H9 (cell line): ENCODE measurements at places on chromosomes 16 and 17.

- H3K4me3 ChIP-seq, result no peak overlapping the region
- no peaks in the 10 kb centered on the region for H3K27me3 ChIP-seq
- no peak overlapping the region for H3K27ac ChIP-seq
- H3K4me1 ChIP-seq, result no peaks in the 10 kb centered on the region
These were observed 22.5 kb downstream of the PRKAR1A start for GRCh38 chr17:68534695-68535088.

GRCh38 chr17:36731811-36732210 lies 130.4 kb downstream of the MRM1 start:
- H3K27ac ChIP-seq, result no peak overlapping the region
- H3K27me3 ChIP-seq, result no peaks in the 10 kb centered on the region
- peaks cover 16% of the 10 kb centered on the region; the same call in 1 of the 2 replicates for H3K4me1 ChIP-seq
- peak; percentile 91 for DNase-seq

DNA sequence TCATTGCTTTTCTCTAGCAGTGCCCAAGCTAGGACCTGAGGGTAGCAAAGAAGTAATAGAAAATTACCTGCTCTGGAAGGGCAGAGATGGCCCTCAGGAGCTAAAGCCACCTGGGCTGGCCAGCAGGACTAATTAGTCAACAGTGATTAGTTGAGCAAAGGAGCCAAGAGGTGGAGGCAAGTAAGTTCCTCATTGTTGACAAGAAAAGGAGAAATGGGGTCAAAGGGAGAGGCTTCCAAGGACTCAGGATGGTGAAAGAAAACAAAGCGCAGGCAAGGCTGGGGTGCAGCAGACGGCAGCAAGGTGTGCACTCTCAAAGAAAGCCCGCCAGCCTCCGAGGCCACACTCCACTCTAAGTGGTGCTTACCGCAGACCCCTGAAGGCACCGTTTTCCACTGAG lies 44.6 kb downstream of the CMTM4 start:
- H3K27ac ChIP-seq, result no peak overlapping the region
- no peaks in the 10 kb centered on the region for H3K4me1 ChIP-seq
- DNase-seq, result no peak
- H3K4me3 ChIP-seq, result no peak overlapping the region

- no peak overlapping the region for H3K27ac ChIP-seq
- H3K4me1 ChIP-seq, result no peaks in the 10 kb centered on the region
- H3K27me3 ChIP-seq, result no peaks in the 10 kb centered on the region
- DNase-seq, result no peak
These were observed 15.9 kb downstream of the C1QTNF1 start for GRCh38 chr17:79039886-79040285.

DNA sequence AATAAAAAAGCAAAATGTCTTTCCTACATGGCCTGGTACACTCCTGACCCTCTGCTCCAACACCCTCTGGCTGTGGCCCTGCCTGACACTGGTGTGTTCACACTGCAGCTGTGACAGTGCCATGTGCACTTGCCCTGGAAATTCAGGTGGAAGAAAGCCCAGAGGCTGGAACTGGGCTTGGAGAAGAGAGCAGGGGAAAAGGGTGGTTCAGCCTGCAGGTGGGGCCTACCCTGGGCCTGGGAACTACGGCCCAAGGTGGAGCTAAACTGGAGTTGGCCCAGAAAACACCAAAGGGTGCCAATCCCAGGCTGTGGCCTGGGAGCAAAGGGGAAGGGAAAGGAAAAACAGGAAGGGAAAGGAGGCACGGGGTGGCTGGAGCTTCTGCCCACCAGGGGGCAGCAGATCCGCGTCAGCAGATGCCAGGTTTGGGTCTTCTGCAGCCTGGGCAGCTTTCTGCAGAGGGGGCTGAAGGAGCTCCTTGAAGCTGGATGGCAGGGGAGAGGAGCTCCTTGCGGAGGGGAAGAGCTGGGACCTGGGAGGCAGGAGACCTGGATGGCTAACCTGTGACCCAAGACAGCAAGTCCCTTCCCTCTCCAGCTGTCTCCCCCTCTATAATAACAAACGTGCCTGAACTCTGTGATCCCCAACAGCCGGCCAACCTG lies 15.4 kb upstream of the CTCF start:
- peak; percentile 88 for DNase-seq
- H3K4me1 ChIP-seq, result no peaks in the 10 kb centered on the region; the same call in 1 of the 2 replicates
- H3K27me3 ChIP-seq, result no peaks in the 10 kb centered on the region
- H3K36me3 ChIP-seq, result peaks cover 13% of the 10 kb centered on the region
- peak overlapping the region; percentile 38; the same call in 2 of the 3 replicates for H3K4me3 ChIP-seq

GRCh38 chr17:69414408-69415274 lies at the start of gene MAP2K6:
TSS of gene MAP2K6 (plus strand) at chr17:69414697. CDS start at chr17:69414985, 288 bp downstream.
- H3K36me3 ChIP-seq, result peaks cover 2% of the 10 kb centered on the region; the same call in 1 of the 3 replicates
- no peak within 1 kb of the TSS; the same call in 2 of the 3 replicates for H3K4me3 ChIP-seq
- peak; percentile 90 for DNase-seq
- H3K27ac ChIP-seq, result no peak within 1 kb of the TSS

DNA sequence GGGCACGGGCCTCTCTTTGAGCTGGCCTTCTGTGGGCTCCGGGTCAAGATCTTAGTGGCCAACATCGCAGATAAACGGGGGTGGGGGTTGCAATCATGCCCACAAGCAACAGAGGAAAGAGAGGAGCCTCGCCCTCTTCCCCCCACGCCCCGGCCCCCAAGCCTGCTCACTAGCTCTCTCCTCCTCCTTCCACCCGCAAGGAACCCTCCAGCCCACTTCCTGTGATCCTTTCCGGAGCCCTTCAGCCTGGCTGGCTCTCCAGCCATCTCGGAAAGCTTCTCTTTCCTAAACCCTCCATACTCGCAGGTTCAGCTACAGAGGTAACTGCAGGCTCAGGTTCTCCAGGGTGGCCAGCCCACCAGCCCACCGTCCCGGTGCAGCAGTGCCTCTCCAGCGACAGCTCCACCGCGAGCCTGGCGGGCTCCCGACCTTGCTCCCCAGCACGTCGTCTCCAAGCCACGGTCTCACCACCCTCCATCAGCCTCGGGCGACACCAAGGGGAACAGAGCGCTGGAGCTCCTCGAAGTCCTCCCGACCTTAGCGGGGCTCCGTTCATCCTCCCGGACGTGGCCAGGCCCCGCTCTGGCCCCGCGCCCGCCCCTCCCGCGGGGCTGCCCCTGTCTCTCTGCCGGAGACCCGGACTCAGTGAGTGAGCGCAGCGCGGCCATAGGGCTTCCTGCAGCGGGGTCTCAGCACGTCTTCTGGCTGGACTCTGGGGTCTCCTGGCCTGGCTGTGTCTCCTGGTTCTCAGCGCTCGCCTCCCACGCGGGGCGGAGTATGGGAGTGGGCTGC lies 12.9 kb upstream of the ODF4 start:
- H3K27me3 ChIP-seq, result no peaks in the 10 kb centered on the region; the same call in 1 of the 2 replicates
- H3K4me3 ChIP-seq, result peak overlapping the region; percentile 78
- no peaks in the 10 kb centered on the region; the same call in 1 of the 2 replicates for H3K4me1 ChIP-seq
- no peak overlapping the region for H3K27ac ChIP-seq
- no peaks in the 10 kb centered on the region for H3K36me3 ChIP-seq

DNA sequence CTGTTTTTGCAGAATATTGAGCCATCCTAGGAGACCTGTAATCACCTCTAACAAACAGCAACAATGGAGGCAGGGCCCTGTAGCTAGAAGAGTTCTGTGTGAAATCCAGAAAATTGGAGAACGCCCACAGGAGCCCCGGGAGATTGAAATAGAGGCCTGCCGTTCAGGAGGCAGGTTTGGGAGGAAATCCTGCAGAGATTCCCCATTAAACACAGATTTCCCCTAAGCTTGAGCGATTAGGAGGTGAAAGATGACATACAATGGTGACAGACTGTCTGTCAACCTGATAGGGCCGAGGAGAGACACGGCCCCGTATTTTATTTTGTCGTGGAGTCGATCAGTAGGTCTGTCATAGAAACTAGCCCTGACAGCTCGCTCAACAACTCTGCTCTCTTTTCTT lies 18.2 kb downstream of the CDK5RAP3 start:
- no peak overlapping the region for H3K4me3 ChIP-seq
- no peak for DNase-seq
- no peak overlapping the region for H3K27ac ChIP-seq
- no peaks in the 10 kb centered on the region; the same call in 2 of the 3 replicates for H3K36me3 ChIP-seq
- peaks cover 7% of the 10 kb centered on the region; the same call in 1 of the 2 replicates for H3K4me1 ChIP-seq
- H3K27me3 ChIP-seq, result no peaks in the 10 kb centered on the region

DNA sequence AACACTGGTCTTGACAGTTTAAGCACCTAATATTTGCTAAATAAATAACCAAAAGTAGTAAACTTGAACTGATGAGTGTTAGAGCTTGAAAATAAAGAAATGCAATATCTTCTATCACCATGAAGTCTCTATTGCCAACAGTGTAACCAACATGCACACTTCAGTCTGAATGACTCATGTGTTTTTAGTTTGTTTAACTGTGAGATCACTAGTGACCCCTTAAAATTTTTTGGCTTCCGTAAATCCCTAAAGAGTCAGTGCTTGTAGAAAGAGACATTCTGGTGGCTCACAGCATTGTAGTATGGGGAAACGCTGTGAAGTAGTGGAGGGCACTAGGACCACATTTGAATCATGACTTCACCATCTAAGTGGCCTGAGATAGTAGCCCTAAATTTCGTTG lies 341.1 kb downstream of the PMP22 start:
- peaks cover 3% of the 10 kb centered on the region; the same call in 2 of the 3 replicates for H3K36me3 ChIP-seq
- peaks cover 7% of the 10 kb centered on the region for H3K4me1 ChIP-seq
- no peak for DNase-seq
- no peak overlapping the region for H3K27ac ChIP-seq
- no peak overlapping the region for H3K4me3 ChIP-seq
- H3K27me3 ChIP-seq, result no peaks in the 10 kb centered on the region

DNA sequence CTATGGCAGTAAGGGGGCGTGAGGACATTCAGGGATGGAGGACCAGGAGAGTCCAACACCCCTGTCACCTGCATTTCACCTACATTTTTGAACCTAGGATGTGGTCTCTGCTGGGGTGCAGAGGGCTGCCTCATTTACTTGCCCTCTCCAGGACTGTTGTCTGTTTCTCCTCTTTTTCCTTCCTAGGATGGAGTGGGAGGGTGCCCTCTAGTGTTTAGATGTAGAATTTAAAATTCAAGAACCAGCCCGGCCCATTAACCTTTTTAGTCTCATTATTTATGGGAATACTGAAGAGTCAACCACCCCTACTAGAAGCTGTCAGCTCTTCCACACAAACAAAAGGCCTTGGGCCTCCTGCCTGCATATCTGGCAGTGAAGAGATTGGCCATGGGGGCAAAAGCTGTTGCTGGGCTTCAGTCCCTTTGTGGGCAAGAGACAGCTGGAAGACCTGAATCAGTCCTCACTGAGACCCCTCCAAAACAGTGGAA lies 2.5 kb upstream of the STARD3 start:
- H3K4me3 ChIP-seq, result no peak overlapping the region
- DNase-seq, result no peak
- H3K27ac ChIP-seq, result no peak overlapping the region
- H3K27me3 ChIP-seq, result no peaks in the 10 kb centered on the region
- peaks cover 24% of the 10 kb centered on the region; the same call in 1 of the 2 replicates for H3K4me1 ChIP-seq
- H3K36me3 ChIP-seq, result no peaks in the 10 kb centered on the region; the same call in 2 of the 3 replicates

GRCh38 chr17:74555427-74555940 lies 9.6 kb upstream of the CD300C start:
- H3K4me1 ChIP-seq, result no peaks in the 10 kb centered on the region
- H3K36me3 ChIP-seq, result peaks cover 12% of the 10 kb centered on the region
- no peak overlapping the region for H3K4me3 ChIP-seq
- no peak overlapping the region for H3K27ac ChIP-seq
- 0 out of 2 replicates have a peak, but pooled peaks cover 2% of the 10 kb centered on the region for H3K27me3 ChIP-seq

GRCh38 chr16:78489072-78489471 lies 389.6 kb downstream of the WWOX start:
- H3K4me1 ChIP-seq, result no peaks in the 10 kb centered on the region
- no peaks in the 10 kb centered on the region for H3K27me3 ChIP-seq
- DNase-seq, result no peak
- H3K4me3 ChIP-seq, result no peak overlapping the region
- H3K36me3 ChIP-seq, result no peaks in the 10 kb centered on the region
- H3K27ac ChIP-seq, result no peak overlapping the region

GRCh38 chr16:58511933-58512815 lies 3.1 kb upstream of the SETD6 start:
- H3K27ac ChIP-seq, result no peak overlapping the region
- H3K27me3 ChIP-seq, result no peaks in the 10 kb centered on the region
- H3K4me1 ChIP-seq, result 0 out of 2 replicates have a peak, but pooled peaks cover 3% of the 10 kb centered on the region
- DNase-seq, result peak; percentile 91
- peaks cover 10% of the 10 kb centered on the region for H3K36me3 ChIP-seq
- H3K4me3 ChIP-seq, result peak overlapping the region; percentile 51; the same call in 2 of the 3 replicates

DNA sequence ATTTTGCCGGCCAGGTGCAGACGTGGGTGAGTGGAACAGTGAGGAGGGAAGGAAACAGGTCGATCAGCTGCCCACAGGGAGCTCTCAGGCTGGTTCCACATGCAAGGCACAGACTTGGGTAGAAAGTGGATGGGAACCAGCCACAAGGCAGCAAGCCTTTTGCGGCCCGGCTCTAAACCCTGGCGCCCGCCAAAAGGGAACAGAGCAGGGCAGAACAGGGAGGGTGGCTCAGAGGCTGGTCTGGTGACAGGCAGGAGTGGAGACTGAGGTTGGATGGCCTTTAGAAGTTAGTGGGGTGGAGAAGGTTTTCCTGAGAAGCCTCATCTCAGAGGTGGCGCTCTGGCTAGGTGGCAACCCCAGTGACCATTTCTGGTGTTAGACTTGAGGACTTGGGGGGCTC lies 10.4 kb downstream of the LLGL2 start:
- H3K27me3 ChIP-seq, result no peaks in the 10 kb centered on the region
- H3K27ac ChIP-seq, result no peak overlapping the region
- peaks cover 24% of the 10 kb centered on the region for H3K36me3 ChIP-seq
- H3K4me3 ChIP-seq, result no peak overlapping the region; the same call in 2 of the 3 replicates

- H3K36me3 ChIP-seq, result no peaks in the 10 kb centered on the region
- 0 out of 2 replicates have a peak, but pooled peaks cover 2% of the 10 kb centered on the region for H3K4me1 ChIP-seq
- H3K27ac ChIP-seq, result no peak overlapping the region
- no peaks in the 10 kb centered on the region for H3K27me3 ChIP-seq
These were observed 25.5 kb downstream of the ADAMTS18 start for GRCh38 chr16:77409311-77409710.

GRCh38 chr17:32256012-32256700 lies 9.5 kb upstream of the RHBDL3 start:
- H3K36me3 ChIP-seq, result no peaks in the 10 kb centered on the region; the same call in 1 of the 2 replicates
- H3K27me3 ChIP-seq, result no peaks in the 10 kb centered on the region
- DNase-seq, result no peak
- peaks cover 2% of the 10 kb centered on the region; the same call in 1 of the 2 replicates for H3K4me1 ChIP-seq
- no peak overlapping the region for H3K27ac ChIP-seq

DNA sequence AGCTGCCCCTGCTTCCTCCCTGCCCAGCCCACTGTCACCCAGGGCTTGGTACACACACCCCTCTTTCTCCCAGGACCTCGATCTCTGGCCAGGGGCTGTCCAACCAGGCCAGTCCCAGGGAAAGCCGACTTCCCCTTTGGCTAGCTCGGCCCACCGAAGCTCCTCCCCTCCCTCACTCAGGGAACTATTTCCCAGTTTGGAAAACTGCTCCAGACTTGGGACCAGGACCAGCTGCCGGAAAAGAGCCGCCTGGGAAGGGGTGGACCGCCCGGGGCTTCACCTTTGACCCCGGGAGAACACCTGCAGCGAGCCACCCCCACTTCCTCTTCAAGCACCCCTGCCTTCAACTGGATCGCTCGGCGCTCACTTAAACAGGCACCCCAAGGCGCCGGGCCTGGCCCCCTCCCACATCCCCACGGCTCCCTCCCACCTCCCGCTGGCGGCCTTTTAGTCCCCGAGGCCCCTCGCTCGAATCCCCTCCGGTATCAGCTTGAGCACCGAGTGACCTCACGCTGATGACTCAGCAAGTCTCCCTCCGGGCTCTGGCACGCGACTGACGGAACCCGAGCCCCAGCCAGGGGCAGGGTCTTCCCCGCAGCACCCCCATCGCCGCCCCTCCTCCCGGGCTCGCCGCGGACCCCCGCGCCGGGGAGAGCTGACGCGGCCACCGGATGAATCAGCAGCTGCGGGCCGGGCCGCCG lies 934 bp downstream of the MAFG start:
- H3K4me3 ChIP-seq, result peak overlapping the region; percentile 85
- H3K4me1 ChIP-seq, result peaks cover 3% of the 10 kb centered on the region; the same call in 1 of the 2 replicates
- H3K27ac ChIP-seq, result no peak overlapping the region
- H3K27me3 ChIP-seq, result no peaks in the 10 kb centered on the region; the same call in 1 of the 2 replicates
- DNase-seq, result peak; percentile 77
